HepG2 (cell line): ENCODE measurements at places on chromosomes 12 and 14. TPM values are rescaled to one million over a fixed set of nuclear protein-coding genes. Genes with fewer than 3 reads are reported as not detected.
A peak's percentile ranks its signal among the peaks of the same experiment; 100 is the strongest.

GRCh38 chr14:79721399-79722084 lies 489.8 kb downstream of the DIO2 start:
- DNase-seq, result no peak

- no peak for DNase-seq
These were observed 612 bp upstream of the RBM23 start for GRCh38 chr14:22919601-22919921.

DNA sequence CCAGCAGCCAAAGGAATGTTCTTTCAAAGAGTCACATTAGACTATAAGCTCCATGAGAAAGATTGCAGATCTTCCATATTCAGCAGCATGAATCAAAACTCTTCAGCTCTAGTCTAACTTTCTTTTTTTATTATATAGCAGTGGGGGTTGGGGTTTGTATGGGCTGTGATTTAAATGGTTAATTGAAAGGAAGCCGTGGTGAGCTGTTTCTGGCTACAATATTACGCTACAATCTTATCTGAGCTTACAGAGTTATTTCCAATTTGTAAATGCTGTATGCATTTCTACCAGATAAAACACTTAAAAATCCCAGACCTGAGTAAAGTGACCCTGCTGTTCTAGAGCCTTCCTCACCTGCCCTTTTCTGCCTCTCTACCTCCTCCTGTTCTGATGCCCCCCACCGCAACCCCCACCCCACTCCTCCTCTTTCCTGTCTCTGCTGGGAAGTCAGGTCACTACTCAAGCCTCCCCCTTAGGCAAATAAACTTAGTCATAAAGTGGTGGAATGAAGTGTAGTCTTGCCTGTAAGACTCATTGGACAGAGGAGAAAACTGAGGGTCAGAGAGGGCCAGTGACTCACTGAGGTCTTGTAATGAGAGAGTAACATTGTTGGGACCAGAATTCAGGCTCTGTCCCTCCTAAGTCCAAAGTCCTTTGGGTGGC lies 1089.5 kb downstream of the BCL11B start:
- DNase-seq, result no peak

DNA sequence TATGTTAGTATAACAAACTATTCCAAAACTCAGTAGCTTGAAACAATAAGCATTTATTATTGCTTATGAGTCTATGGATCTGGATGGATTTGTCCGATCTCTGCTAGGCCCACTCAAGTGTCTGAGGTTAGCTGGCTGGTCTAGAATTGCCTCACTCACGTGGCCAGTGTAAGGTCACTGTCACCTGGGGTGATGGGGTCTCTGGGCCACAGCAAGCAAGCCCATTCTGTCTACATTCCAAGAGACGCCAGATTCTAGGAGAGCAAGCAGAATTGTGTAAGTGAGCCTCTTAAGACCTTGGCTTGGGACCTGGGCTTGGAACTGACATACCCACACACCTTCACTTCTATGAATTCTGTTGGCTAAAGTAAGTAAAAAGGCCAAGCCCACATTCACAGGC lies 80.2 kb downstream of the STON2 start:
- no peak for DNase-seq

DNA sequence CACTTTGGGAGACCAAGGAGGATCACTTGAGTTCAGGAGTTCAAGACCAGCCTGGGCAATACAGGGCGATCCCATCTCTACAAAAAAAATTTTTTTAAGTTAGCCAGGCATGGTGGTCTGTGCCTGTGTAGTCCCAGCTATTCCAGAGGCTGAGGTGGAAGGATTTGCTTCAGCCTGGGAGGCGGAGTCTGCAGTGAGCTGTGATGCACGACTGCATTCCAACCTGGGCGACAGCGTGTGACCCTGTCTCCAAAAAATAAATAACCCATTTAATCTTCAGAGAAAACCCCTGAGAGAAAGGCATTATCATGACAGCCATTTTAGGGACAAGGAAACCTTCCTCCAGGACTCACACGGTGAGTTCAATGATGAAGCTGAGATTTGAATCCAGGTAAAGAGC lies 3.7 kb upstream of the FKBP4 start:
- no peak for DNase-seq

GRCh38 chr14:72594099-72594901 lies 299.6 kb downstream of the DPF3 start:
- no peak for DNase-seq

- DNase-seq, result peak; percentile 98
These were observed at the start of gene BCL2L2 for GRCh38 chr14:23306412-23307145. BCL2L2 (plus strand) TSS chr14:23306833; CDS start chr14:23307768, 935 bp downstream.

DNA sequence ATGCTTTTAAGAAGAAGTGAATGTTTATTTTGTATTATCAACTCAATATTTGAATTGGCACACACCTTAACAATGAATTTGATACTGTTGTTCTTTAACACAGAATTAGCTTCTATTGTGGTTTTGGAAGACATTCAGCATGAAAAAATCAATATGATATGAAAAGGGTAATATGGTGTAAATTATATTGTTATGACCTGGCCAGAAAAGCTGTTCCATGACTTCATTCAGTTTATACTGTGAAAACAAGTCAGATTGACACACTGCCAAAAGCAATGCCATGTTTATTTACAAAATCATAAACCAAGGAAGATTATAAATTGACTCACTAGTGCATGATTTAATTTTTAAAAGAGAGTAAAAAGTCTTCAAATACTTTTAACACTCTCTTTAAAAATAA lies 851.4 kb upstream of the SEL1L start:
- DNase-seq, result no peak

- no peak for DNase-seq
These were observed 5.3 kb downstream of the NAV3 start for GRCh38 chr12:77835969-77836368.

- no peak for DNase-seq
These were observed 334.1 kb downstream of the BCL11B start for GRCh38 chr14:98937712-98938505.

- no peak for DNase-seq
These were observed 1109.8 kb downstream of the TMTC2 start for GRCh38 chr12:83796531-83796930.

DNA sequence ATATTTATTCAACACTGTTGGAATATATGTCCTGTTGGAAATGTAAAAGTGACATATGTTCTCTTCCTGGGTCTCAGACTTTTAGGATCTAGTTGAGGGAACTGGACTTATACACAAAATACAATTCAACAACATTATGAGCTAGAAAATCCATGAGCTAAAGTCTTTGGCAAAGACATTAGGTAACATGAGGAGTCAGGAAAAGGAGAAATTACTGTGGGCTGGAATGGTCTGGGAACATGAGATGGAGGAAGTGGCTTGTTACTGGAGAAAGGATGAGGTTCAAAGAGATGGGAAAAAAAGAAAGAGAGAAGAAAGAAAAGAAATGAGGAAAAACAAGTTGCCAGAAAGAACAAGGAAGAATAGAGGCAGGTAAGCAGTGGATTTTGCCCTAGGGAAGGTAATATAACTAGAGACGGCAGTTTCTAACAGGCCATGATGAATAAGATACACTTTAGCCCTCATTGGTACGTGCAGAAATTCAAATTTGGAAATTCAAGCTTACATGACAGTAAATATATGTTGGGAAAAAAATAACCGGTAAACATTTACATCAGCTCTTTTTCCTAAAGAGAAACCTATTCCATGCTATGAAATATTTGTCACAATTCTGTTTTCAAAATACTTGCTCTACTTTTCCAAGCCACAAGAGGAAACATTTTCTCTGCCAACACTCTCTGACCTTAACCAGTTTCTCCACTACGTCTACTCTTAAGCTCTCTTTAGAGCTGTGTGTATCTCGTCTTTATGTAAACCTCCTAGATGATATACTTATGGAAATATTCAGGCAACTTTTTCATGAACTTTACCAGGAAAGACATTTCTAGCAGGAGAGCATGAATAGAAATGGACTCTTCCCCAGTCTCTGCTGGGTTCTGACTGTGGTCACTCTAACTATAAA lies 268.8 kb upstream of the BTG1 start:
- DNase-seq, result no peak

KLHL33 gene
- polyA plus RNA-seq, result 0.05 TPM in 1 of 2 replicates, not detected in the other

RND1 gene
- polyA plus RNA-seq, result 1.9 and 2.8 TPM in 2 replicates

CLEC9A gene
- not detected in 2 replicates for polyA plus RNA-seq

IRF9 gene
- polyA plus RNA-seq, result 49.7 and 60.9 TPM in 2 replicates

DIO3 gene
- not detected in 2 replicates for polyA plus RNA-seq

MYBPC1 gene
- polyA plus RNA-seq, result 0.34 and 0.53 TPM in 2 replicates
